Sigmoid colon (tissue), 7 donors: ENCODE measurements at places on chromosomes 16 and 17.

DNA sequence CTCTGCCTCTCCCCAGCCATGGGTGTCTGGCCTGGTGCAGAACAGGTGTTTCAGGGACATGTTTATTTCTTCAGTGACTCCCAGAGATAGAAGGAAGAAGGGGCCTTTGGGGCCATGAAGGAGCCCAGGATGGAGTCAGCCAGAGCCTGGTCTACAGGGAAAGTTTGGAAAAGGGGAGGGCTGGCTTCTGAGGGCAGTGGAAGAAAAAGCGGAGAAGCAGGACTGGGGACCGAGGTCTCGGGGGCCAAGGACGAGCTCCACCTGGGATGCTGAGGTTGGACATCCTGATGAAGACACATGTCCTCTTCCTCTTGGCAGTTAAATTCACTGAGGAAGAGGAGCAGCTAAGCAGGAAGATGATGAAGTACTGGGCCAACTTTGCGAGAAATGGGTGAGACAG lies 7.7 kb downstream of the CES2 start:
- DNase-seq, result no peak

DNA sequence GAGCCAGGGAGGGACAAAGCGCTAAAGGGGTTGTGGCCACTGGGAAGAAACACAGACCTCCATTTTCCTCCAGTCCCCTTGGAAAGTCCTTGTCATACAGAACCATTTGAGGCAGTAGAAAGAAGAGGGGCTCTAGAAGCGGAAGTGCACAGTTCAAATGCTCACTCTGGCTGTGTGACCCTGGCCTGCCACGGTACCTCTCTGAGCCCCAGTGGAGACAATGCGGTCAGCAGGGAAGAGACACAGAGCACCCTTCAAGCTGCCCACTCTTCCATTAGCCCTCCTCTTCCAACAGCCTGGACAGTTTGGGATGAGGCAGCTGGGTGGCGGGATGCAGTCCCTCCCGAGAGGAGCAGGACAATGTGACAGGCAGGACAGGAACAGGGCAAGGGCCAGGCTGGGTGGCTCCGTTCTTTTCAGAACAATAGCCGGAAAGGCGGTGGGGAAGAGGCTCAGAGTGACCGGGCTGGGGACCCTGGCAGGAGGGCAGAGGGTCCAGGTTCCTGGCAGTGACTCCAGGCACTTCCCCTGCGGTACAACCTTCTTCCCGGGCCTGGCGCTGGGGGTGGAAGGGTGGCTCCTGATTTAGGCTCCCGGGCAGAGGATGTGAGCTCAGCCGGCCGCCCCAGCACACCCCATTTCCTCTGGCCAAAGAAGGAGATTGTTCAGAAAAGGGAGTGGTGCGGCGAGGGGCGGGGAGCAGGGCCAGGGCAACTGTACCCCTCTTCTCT lies 5.6 kb downstream of the CASKIN2 start:
- DNase-seq, result no peak

DNA sequence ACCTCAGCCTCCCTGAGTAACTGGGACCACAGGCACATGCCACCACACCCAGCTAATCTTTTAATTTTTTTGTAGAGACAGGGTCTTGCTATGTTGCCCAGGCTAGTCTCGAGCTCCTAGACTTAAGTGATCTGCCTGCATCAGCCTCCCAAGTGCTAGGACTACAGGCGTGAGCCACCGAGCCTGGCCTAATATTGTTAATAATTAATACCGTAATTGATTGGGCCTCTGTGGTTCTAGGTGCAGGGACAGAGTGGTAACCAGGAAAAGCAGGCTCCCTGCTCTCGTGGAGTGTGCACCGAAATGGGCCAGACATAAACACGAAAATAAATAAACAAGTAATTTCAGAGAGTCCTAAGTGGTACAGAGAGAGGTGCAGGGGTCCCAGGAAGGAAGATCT lies 241.0 kb downstream of the GSG1L start:
- DNase-seq, result peak; percentile 9

DNA sequence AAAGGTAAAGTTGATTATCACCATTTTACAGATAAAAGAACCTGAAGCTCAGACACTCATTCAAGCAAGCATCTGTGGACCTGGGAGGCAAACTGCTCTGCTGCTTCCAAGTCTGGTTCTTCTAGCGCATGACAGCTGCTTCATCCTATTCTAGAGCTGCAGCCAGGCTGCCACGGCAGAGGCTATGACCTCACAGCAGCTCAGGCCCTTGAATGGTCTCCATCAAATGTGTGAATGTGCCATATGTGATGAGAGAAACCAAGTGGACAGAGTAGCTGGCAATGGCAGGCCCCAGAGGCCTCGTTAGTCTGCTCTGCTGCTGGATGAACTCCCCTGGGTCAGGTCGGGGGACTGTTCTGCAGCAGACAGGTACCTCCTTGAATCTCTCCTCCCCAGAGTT lies 30.7 kb upstream of the FOXJ1 start:
- no peak for DNase-seq

DNA sequence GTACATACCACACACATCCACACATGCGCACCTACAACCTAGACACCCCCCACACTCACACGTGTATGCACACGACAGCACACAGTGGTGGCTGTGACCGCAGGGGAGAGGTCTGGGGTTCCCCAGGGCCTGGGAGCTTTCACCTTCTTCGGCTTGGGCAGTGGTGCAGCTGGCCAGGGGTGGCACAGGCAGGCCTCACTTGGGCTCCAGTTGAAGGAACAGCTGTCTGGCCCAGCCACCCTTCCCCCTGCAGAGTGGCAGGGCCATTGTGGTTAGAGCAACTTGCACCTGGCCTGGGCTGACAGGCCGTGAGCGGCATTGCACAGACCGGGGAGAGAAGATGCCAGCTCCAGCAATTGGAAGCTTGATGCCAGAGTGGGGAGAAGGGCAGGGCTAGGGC lies 114.5 kb upstream of the GSE1 start:
- DNase-seq, result no peak

DNA sequence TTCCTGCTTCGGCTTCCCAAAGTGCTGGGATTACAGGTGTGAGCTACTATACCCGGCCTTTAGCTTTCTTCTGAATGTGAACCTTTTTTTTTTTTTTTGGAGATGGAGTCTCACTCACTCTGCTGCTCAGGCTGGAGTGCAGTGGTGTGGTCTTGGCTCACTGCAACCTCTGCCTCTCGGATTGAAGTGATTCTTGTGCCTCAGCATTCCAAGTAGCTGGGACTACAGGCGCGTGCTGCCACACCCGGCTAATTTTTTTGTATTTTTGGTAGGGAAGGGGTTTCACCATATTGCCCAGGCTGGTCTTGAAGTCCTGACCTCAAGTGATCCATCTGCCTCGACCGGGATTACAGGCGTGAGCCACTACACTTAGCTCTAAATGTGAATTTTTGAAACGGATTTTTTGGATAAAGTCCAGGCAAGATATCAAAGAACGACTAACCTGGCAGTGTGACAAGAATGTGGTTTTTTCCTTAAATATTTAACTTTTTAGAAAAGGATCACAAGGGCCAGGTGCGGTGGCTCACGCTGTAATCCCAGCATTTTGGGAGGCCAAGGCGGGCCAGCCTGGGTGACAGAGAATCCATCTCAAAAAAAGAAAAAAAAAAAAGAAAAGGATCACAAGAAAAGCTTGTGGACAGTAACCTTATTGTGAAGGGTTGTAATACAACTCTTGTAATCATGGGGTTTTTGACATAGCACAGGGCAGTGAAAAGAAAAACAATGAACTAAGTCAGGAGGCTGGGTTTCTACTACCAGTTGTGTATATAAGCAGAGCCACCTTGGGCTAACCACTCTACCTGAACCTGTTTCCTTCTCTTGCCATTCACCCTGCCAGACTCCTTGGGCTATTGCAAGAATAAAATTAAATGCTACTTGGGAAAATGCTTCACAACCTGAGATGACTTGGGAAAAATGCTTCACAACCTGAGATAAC lies 6.2 kb downstream of the BRCA1 start:
- no peak for DNase-seq

GRCh38 chr16:82093666-82094300 lies 58.7 kb downstream of the HSD17B2 start:
- no peak for DNase-seq

DNA sequence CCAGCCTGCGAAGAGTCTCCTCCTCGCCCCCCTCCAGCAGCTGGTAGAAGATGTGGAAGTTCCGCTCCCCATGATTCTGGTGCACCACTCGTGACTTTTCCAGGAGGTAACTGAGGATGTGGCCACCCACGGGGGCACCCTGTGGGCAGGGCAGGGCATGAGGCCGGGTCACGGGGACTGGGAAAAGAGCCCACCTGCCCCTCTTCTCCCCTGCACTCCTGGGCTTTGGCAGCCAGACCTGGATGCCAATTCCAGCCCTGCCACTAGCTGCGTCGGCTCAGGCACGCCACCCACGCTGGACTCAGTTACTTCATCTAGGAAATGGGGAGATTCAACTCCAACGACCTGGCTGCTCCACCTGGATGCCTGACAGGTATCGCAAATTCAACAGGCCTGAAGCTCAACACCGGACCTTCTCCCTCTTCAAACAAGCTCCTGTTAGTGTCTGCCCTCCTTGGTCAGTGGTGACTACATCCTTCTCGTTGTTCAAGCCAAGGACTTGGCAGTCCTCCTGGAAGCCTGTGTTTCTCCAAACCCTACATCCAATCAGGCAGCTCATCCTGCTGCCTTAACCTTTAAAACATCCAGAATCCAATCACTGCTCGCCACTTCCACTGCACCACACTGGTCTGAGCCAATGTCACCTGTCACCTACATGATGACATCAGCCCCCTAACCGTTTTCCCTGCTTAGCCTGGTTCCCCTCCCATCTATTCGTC lies 11.6 kb downstream of the MYO1C start:
- DNase-seq, result no peak

GRCh38 chr16:69711115-69711740 lies 15.1 kb downstream of the NQO1 start:
- no peak for DNase-seq

DNA sequence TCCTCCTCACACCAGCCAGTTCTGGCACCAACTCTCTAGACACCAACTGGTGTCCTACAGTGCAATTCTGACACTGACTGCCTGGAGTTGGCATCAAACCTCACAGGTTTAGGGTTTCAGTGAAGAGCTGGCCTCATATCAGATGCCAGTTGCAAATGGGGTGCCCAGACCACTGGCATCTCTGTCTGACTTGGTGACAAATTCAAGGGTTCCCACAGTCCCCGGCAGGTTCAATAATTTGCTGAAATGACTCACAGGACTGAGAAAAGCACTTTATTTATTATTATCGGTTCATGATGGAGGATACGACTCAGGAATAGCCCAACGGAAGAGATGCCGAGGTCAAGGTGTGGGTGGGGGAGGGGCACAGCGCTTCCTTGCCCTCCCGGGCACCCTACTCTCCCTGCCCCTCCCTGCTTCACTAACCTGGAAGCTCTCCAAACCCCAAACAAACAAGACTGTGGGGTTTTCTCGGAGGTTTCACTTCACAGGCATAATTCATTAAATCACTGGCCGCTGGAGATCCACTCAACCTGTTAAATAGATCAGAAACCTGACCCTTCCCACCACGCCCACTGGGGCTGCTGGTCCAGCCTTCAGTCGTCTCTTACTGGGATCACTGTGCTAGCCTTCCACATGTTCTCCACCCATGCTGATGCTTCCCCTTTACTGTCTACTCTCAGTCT lies 1.7 kb upstream of the NLRP1 start:
- DNase-seq, result no peak

- no peak for DNase-seq
Measured at GRCh38 chr17:66957951-66958579, 6.4 kb upstream of the CACNG4 start.
